Stimulated activated CD4-positive, alpha-beta T cell treated with anti-CD3 and anti-CD28 coated beads, TNF-alpha, amount 100 ng/mL, for 1 hour (primary cell): ENCODE measurements at places on chromosomes 4 and X.

- no peak for DNase-seq
These were observed 100.4 kb downstream of the IRF2 start for GRCh38 chr4:184373886-184374405.

- DNase-seq = no peak
These were observed 40.9 kb downstream of the EGF start for GRCh38 chr4:109953556-109953955.

DNA sequence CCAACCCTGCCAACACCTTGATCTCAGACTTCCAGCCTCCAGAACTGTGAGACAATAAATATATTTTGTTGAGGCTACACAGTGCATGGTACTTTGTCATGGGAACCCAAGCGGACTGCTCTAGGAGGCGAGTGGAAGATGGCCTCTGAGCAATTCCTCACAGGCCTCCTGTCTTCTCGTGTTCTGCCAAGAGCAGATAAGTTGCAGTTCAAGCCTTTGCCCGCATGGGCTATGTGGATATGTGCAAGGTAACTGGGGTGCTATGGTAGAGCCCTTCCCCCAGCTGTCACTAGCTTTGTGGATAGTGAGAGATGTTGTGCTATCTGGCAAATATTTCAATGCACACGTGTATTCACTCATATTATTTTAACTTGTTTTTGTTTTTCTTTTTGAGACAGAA lies 156.0 kb upstream of the BCOR start:
- no peak for DNase-seq

DNA sequence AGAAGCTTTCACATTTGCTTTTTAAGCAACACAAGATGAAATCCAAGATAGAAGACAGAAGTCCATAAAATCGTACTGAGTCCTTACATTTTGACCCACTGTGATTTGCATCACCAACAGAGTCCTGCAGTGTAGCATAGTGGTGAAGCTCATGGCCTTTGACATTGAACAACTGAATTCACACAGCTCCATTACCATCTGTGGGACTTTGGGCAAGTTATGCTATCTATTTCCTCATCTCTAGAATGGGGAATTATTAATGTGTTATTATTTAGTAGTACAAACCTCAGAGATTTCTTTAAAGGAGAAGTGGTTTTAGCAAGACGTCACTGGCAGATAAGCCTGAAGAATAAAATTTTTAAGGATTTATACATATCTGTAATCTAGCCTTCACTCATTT lies 10.7 kb downstream of the GPRIN3 start:
- DNase-seq = no peak

DNA sequence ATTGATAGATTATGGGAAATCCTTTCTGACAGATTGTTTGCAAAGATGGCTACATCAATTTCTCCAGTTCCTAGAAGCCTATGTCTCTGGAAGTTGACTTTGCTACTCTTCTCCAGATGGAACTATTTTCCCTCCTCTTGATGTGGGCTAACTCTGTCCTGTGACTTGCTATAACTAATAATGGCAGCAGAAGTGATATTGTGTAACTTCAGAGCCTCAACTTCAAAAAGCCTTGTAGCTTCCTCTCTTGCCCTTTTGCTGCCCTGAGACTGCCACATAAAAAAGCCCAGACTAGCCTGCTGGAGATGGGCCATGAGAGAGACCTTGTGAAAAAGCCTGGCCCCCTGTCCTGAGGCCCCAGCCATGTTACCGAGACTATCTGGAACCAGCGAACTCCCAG lies 210.7 kb upstream of the SLC7A11 start:
- no peak for DNase-seq

DNA sequence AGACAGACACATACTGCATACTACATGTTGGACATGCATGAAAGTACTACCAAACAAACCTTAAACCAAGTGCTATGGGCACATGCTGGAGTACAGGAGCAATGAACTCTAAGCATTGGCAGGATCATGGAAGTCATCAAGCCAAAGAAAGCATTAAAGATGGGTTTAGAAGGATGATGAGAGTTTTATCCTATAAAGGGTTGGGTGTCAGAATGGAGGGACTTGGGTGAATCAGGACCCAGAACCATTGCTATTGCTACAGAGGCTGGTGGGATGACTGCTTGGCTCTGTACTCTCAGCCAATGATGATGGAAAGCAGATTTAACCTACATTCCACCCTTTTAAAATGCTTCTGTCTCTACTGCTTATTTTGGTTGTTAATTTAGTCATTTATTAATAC lies 233.9 kb upstream of the EDA2R start:
- no peak for DNase-seq

GRCh38 chrX:78168065-78168464 lies 28.6 kb upstream of the TAF9B start:
- no peak for DNase-seq

DNA sequence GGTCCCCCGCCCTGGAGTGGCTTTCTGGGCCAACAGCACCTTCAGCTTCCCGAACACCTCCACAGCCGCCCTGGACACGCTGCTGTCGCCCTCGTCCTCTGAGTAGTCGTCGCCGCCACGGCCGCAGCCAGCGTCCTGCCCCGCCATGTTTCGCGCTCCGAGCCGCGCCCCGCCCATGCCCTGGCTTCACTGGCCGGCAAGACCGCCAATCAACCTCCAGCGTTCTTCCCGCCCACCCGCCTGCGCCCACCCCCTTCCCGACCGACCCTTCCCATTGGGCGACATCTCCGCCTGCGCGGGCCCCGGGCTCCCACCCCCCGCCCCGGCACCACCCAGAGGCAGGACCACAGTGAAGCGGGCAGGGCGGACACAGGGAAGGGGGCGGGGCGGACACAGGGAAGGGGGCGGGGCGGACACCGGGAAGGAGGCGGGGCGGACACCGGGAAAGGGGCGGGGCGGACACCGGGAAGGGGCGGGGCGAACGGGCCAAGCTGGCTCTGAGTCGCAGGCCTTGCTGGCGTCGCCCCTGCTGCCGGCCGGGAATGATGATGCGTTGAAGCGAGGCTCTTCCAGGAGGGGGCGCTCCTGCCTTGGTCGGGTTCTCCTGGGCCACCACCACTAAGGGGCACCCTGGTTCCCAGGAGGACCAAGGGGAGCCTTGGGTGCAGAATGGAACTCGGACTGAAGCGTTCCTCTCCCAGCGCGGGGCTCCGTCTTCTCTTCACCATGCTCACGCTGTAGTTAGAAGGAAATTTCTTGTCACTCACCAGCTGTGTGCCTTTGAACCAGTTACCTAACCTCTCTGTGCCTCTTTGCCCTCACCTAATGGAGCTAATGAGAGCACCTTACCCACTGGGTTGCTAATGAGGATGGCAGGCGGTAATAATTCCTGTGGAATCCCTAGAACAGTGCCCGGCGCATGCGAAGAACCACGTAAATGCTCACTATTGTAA lies at the start of gene HAUS7:
Gene HAUS7 (minus strand): TSS at position 166 of the 953 bp plus-strand sequence. CDS start 19 bp downstream, at position 147.
- DNase-seq = peak; percentile 81

DNA sequence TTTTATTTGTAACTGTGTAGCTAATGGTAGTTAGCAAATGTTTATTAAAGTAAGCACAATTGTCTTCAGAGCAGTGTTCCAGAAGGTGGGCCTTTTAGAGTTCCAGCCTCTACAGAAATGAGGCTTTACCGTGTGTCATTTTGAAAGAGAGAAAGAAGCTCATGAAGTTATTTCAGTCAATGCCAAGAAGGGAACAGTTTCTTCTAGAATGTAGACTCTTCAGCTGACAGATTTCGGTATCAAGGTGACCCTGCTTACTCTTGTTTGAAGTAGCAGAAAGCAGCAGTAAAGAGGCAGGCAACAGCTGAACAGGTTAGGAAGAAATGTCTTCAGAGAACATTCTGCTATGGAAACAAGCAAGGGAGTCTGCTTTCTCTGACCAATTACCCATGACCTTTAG lies 93.6 kb downstream of the TASL start:
- DNase-seq = no peak

- DNase-seq = no peak
These were observed 31.5 kb downstream of the SMAD1 start for GRCh38 chr4:145513020-145513621.

DNA sequence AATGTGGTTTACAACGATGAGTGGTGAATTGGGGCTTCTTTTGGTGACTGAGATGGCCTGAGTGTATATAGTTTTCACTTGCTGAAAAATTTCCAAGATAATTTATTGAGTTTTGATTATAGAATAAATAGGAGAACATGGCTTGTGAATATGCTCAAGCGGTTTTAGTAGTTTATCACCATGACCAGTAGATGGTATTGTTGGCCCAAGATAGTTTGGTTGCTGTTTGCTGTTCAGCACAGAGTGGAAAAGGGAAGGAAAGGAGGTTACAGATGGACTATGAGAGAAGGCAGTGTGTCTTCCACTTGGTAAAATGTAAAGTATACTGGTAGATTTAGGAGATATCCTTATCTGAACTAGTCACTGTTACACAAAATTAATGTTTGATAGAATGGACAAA lies 55.8 kb upstream of the POU4F2 start:
- no peak for DNase-seq

DNA sequence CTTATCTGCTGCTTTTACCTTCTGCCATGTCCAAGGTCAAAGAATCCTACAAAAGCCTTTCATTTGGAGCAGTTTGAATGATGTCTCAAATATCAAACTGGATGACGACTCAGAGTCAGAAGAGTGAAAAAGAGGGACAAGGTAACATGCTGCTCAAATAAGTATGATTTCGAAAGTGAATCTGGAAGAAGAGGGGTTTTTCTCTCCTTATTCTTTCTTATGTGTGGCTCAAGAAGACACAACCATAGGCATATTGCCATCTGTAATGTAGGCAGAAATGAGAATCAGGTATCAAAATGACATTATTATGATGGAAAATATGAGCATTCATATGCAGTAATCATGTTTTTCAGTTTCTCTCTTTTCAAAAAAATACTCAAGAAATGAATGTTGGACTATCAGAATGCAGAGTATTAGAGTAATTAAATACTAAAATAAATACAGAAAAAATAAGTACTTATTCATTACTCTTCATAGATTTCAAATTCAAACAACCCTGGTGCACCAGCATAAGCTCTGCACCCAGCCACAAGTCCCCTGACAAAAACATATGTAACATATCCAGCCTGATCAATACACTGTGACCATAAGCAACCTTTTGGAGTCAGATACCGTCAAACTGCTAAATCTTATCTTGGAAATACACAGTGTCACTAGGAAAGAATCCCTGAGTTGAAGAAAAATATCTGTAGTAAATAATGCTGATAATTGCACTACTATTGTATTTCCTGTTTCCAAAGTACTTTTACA lies 468.6 kb downstream of the INPP4B start:
- no peak for DNase-seq

GRCh38 chr4:72555377-72555831 lies 13.6 kb downstream of the ADAMTS3 start:
- no peak for DNase-seq

GRCh38 chr4:85700362-85700761 lies 225.4 kb downstream of the ARHGAP24 start:
- no peak for DNase-seq

GRCh38 chrX:80808881-80809411 lies 731 bp downstream of the BRWD3 start:
- peak; percentile 3 for DNase-seq

DNA sequence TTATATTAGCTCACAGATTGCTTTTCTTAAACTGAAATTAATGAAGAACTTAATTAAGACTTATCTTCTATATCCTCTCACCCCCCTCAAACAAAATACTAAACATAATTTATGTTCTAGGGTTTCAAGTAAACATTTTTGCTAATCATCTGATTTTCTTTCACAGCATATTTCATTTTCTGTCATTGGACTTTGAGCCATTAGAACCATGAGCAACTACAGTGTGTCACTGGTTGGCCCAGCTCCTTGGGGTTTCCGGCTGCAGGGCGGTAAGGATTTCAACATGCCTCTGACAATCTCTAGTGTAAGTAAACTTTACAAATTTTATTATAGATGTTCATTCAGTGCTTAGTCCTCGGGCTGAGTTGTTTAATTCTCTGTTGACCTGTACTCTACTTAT lies 3.3 kb downstream of the PDLIM5 start:
- no peak for DNase-seq

- DNase-seq = peak; percentile 18
These were observed 640 bp downstream of the PHF8 start for GRCh38 chrX:54043541-54044125.

GRCh38 chrX:43525901-43526610 lies 130.0 kb upstream of the MAOA start:
- no peak for DNase-seq

- DNase-seq = no peak
These were observed 49.1 kb downstream of the DHRSX start for GRCh38 chrX:2451501-2452316.

DNA sequence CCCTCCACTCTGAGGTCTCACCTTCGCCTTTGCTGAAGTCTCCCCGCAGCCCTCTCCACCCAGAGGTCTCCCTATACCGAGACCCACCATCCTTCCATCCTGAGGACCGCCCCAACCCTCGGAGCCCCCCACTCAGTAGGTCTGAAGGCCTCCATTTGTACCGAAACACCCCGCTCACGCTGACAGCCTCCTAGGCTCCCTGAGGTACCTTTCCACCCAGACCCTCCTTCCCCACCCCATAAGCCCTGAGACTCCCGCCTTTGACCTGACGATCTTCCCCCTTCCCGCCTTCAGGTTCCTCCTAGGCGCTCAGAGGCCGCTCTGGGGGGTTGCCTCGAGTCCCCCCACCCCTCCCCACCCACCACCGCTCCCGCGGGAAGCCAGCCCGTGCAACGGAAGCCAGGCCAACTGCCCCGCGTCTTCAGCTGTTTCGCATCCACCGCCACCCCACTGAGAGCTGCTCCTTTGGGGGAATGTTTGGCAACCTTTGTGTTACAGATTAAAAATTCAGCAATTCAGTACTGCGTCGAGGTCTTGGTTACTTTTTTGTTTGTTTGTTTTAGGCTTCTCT lies 5.0 kb downstream of the SOD3 start:
- DNase-seq = no peak

GRCh38 chrX:155745792-155746191 lies 133.0 kb upstream of the TMLHE start:
- no peak for DNase-seq

- no peak for DNase-seq
These were observed 605 bp upstream of the FAT1 start for GRCh38 chr4:186724058-186724863.

DNA sequence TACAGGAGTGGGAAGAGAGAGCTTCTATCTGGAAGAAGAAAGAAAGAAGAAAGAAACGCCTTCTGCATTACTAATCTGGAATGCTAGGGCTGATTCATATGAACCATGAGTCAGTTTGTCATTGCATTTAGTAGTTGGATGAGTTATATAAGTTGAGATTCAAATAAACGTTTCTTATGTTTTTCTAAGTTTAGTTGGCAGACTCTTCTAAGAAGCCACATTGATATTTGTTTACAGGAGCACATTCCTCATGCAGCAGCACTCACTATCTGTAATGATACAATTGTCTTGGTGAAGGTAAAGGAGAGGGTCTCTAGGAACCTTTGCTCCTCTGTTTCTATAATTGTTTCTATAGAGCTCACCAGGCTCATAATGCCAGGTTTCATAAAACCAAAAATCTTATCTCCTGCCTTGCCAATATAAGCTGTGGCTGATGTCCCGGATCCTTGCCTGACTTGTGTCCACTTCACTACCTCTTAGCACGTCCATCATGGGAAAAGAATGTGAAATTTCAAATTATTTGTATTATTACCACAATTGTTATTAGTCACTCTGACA lies 39.5 kb downstream of the HOPX start:
- no peak for DNase-seq

GRCh38 chr4:13876131-13876530 lies 248.6 kb upstream of the BOD1L1 start:
- no peak for DNase-seq
